Activated CD8-positive, alpha-beta memory T cell treated with anti-CD3 and anti-CD28 coated beads, Interleukin-2, amount 10 ng/mL, durations not matched to agents 7 days and 5 days (primary cell): ENCODE measurements at places on chromosomes 16 and 17.
A peak's percentile ranks its signal among the peaks of the same experiment; 100 is the strongest.

GRCh38 chr17:11954936-11955335, 42.3 kb downstream of the ZNF18 start:
- no peak for DNase-seq

DNA sequence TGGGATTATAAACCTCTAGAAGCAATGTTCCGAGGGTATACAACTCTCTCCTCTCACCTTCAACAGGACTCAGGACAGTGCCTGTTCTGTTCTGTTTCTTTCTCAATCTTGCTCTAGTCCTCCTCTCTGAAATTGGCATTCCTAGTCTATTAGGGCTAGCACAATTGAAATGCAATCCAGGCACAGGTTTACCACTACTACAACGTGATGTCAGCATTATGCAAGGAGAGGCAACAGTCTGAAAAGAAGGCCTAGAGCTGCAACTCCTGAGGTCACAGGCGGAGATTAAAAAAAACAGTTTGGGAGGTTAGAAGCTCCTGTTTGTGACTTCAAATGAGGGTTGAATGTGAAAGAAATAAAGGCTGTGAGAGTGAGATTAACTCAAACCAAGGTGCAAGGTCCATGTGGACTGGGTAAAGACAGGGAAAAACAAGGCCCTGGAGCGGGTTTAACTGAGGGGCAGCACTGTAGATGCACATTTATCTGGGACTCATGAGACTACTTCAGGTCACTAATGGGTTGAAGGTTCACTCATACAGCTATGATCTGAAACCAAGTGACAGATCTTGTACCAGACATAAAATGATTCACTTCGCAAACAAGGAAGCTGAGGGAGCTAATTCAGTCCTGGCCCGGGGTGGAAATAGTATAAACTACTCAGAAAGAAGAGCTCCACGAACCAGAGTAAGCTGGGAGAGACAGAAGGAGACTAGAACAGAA, 16.8 kb downstream of the AMFR start:
- no peak for DNase-seq

- no peak for DNase-seq
Observed at GRCh38 chr16:88471115-88471514, 18.0 kb downstream of the ZFPM1 start.

DNA sequence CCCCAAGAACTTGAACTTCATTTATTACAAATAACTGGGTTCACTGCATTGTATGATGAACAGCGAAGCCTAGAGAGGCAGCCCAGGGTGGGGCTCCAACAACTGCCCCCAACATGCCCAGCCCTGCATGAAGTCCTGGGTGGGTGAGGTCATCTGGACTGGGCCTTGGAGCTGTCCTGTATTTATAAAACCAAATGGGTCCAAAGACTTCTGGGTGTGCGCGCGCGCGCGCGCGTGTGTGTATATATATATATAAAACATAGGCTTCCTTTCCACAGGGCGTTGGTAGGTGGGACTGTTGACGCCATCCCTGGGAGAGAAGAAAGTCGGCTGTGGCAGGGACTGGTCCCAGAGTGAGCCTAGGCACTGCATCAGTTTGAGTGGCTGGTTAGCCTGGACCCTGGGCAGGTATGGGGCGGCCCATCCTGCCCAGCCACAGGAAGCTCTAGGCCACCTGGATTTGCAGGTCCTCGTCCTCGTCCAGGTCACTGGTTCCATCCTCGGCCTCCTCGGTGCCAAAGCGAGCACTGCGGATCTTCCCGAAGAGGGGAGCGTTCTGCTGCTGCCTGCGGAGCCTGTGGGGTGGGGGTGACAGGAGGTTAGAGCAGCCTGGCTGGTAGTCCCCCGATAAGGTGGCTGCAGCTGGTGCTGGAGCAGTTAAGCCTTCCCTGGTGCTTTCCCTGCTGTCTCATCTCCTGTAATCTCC, 23.9 kb downstream of the CCDC102A start:
- no peak for DNase-seq

DNA sequence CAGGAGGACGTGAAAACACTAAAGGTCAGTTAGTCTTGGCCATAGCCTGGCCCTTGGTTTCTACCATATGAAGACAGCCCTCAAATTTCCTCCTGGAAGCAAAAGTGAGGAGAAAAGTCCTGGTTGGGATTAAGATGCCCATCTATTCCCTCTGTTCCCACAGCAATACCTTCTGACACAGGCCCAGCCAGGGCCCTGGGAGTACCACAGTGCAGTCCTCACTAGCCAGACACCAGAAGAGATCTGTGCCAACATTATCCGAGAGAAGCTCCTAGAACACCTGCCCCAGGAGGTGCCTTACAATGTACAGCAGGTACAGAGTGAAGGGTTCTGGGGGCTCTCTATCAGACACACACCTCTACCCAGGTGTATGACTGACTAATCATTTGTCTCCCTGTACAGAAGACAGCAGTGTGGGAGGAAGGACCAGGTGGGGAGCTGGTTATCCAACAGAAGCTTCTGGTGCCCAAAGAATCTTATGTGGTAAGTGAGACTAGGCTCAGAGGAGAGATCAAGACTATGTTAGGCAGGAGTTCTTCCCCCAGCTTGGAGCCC, 4.1 kb downstream of the ERAL1 start:
- DNase-seq, result no peak

- no peak for DNase-seq
Observed at GRCh38 chr17:40099619-40100418, 570 bp downstream of the NR1D1 start.

DNA sequence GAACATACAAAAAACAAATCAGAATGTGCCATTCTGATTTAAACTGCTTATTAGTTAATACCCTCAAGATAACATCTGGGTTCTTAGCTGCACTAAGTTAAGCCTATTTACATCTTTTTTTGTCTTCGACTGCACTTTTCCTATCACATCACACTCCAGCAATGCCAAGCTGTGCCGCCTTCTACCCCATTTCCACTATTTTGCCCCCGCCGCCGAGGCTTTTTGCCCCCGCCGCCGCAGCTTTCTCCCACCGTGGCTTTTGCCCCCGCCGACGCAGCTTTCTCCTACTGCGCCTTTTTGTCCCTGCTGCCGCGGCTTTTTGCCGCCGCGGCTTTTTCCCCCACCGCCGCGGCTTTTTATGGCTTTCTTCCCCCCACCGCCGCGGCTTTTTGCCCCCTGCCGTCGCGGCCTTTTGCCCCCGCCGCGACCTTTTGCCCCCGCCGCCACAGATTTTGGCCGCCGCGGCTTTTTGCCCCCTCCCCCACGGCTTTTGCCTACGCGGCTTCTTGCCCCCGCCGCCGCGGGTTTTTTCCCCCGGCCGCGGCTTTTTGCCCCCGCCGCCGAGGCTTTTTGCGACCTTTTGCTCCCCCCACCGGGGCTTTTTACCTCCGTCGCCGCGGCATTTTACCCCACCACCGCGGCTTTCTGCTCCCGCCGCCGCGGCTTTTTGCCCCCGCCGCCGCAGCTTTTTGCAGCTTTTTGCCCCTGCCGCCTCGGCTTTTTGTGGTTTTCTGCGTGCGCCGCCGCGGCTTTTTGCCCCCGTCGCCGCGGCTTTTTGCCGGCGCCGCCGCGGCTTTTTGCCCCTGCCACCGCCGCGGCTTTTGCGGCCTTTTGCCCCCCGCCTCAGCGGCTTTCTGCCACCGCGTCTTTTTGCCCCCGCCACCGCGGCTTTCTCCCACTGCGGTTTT, 331.4 kb upstream of the WSB1 start:
- no peak for DNase-seq

GRCh38 chr16:85607321-85607765, 5.8 kb upstream of the GSE1 start:
- DNase-seq, result no peak

- peak; percentile 72 for DNase-seq
Observed at GRCh38 chr16:1309888-1310831, 724 bp downstream of the UBE2I start.

DNA sequence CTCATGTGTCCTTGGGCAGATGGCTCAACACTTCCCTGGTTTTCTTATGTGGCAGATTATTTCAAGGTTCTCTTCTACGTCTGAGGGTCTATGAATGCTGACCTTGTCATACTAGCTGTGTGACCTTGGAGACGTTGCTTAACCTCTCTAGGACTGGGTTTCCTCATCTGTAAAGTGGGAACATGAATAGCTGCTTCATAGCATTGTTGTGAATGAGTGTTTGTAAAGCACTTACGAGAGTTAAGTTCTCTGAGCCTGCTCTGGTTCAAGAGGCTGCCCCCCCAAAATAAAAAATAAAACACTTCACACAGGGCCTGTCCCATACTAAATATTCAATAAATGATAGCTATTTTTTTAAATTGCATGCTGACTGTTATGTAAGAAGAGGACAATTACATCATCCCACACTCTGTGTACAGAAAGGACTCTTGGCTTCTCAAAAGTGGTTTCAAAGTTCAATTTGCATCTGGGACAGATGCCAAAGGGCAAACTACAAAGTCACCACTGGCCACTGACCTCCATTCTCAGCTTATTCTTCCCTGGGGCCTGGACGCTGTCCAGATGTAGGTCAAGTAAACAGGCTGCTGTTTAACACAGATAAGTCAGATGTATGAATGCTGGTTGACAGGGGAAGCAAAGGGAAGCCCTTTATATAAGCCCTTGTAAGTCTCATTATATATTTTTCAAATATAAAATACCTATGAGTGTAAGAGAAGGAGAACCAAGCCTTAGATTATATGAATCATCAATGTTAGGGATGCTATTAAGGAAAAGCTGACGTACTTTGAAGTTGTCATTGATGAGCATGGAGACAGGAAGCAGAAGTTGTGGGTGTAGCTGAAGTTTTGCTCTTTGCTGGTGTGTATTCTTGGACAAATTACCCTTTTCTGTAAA, 15.4 kb upstream of the NDEL1 start:
- DNase-seq, result no peak

DNA sequence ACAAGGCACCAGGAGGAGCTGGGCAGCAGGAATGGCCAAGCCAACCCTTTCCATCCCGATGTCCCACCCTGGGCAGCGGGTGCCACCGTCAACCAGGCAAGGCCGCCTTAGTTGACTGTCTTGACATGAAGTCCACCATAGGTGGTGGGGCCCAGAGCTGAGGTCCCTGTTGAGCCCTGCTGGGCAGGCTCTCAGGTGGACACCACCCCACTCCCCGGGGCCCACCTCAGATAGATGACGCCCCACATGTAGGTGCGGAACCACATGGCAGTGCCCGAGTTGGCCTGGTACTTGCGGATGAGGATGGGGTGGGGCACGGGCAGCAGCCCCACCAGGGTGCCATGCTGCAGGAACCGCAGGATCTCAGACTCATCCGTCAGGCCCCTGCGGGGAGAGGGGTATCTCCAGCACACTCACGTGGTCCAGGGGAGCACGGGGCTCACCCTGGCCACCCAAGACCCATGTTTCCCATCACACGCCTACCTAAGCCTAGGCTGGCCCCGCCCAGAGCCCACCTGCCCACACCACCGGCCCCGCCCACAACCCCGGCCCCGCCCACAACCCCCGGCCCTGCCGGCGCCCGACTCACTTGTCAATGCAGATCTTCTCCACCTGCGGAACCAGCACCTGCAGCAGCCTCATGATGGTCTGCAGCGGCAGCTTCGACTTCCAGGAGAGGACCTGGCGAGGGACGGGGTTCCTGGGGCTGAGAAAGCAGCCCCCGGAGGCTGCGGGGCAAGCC, 16.2 kb downstream of the OTOP3 start:
- no peak for DNase-seq

DNA sequence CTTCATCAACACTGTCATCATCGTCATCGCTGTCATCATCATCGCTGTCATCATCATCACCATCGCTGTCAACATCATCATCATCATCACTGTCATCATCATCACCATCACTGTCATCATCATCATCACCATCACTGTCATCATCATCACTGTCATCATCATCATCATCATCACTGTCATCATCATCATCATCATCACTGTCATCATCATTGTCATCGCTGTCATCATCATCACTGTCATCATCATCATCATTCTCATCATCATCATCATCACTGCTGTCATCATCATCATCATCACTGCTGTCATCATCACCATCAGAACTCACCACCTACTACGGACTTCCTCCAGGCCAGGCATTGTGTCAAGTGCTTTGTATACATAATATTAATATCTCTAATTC, 160.6 kb downstream of the AIPL1 start:
- DNase-seq, result no peak

DNA sequence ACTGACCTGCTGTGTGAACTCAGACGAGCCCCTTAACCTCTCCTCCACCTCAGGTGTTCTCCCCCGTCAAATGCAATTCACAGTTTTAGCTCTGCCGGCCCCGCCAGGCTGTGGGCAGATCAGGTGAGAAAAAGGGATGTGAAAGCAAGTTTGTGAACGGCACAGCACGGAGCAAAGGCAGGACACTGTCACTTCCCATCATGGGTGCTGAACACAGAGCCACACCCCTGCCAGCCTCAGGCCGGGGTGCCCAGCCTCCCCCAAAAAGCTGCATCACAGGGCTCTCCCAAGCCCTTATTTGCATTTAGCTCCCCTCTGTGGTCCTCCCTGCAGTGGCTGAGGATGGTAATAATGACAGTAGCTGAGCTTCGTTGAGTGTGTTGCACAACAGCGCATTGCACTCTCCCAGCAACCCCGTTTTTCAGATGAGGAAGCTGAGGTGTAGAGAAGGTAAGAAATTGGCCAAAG, 88.8 kb upstream of the TNRC6C start:
- DNase-seq, result peak; percentile 47

GRCh38 chr17:64781014-64781756, 119.1 kb upstream of the SMURF2 start:
- DNase-seq, result peak; percentile 73

DNA sequence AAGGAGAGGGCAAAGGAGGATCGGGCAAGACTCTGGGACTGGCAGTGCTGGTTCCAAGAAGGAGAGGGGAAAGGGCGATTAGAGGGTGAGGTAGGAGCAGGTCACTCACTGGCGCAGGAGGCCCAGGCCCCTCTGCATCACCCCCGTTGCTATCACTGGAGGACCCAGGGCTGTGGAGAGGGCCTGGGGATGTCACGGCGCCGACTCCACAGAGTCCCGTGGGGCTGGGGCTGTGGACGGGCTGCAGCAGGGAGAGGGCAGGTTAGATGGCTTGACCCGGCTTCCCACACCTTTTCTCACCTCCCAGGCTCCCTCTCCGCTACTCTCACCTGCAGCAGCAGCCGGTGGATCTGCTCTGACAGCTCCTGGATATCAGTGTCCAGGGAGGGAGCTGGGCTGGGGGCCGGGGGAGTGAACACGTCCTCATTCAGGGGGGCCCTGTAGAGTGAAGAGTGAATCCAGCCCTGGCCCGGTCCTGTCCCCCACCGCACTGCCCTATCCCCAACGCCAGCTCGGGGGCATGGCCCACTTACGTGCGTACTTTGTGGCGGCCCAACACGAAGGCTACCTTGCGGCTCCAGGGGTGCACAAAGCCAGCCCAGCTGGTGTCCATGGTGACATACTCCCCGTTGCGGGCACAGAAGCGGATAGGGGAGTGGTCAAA, 4.9 kb downstream of the PER1 start:
- no peak for DNase-seq

DNA sequence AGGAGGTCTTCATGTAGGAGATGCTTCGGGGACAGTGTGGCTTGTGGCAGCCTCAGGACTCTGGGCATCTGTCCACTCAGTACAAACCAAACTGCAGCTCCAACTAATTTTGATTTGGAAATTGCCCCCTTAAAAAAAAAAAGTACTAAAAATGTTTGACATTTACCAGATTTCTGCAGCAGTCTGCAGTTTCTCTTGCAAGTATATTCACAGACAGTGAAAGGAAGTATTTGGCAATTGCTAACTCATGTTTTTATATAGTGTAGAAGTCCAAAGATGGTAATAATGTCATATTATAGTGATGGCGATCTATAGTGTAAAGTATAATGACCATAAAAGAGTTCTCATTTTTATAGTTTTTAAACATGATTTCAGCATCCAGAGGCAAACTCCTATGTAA, 218.6 kb downstream of the PRKCA start:
- DNase-seq, result no peak
